Astrocyte of the spinal cord (primary cell): ENCODE measurements at places on chromosomes 7 and 10.

DNA sequence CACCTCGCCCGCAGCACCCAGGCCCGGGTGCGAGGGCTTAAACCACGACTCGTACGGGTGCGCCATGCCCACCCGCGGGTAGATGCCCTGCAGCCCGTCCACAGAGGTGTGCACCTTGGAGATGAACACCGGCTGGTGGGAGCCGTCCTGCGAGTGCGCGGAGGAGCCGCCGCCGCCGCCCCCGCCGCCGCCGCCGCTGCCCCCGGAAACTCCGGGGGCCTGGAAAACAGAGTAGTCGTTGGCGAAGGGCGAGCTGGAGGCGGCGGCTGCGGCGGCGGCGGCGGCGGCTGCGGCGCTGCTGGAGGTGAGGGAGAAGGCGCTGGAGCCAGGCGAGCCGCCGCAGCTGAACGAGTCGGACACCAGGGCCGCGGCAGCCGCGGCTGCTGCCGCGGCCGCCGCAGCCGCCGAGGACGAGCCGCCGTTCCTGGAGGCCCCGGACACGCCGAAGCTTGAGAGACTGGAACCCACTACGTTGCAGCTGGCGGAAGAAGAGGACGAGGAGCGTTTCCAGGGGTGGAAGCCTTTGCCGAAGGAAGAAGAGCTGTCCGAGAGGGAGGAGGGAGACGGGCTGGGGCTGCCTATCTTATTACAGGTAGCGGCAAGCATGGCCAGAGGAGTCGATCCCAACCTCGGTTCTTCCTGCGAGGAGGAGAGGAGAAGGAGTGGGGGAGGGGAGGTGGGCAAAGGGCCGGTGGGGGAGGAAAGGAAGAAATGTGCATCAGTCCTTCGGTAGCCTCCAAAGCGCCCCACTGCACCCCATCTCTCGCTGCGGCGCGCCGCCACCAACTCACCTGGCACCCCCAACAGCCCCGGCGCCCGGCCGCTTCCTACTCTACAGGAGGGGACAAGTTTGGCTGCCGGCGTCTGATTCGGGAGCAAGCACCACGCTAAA, 1.3 kb downstream of the SP8 start:
- DNase-seq: no peak

DNA sequence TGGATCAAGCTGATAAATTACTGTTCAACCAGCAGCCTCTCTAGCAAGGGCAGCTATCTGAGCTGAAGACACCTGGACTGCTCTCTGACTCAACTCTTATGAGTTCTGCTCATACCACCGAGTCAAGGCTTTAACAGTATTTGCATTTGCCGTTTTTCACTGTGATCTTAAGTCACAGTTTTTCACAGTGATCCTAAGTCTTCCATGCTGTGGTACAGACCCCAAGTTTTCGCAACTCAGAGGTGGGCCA, 31.3 kb downstream of the PIP4K2A start:
- DNase-seq: peak; percentile 41

GRCh38 chr7:97697396-97697795, 34.5 kb upstream of the TAC1 start:
- no peak for DNase-seq

- no peak for DNase-seq
These were observed 21.5 kb downstream of the ADARB2 start for GRCh38 chr10:1715821-1716220.

GRCh38 chr7:64463636-64464375, 99.1 kb downstream of the ZNF680 start:
- peak; percentile 47 for DNase-seq

DNA sequence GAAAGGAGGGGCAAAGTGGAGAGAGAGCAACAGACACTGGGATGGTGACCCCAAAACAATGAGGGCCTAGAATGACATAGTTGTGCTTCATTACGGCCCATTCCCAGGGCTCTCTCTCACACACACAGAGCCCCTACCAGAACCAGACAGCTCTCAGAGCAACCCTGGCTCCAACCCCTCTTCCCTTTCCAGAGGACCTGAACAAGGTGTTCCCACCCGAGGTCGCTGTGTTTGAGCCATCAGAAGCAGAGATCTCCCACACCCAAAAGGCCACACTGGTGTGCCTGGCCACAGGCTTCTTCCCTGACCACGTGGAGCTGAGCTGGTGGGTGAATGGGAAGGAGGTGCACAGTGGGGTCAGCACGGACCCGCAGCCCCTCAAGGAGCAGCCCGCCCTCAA, 20.7 kb downstream of the PRSS2 start:
- DNase-seq: no peak

DNA sequence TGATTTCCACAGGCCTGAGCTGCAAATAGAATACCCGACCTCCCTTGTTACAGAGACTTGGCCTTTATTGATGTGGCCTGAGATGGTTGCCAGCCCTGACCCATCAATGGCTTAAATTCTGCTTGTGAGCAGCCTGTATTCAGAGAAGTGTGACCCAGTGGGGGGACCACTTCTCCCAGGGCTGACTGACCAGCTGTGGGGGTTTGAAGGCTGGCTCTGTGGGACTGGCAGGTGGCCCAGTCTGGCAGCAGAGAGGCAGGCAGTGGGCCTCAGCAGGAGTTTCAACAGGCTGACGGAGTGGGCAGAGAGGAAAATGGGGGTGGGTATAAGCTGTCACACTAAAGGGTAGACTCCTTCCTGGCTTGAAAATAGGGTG, 12.2 kb upstream of the PPIF start:
- no peak for DNase-seq

GRCh38 chr7:11818281-11818680, 13.7 kb downstream of the THSD7A start:
- DNase-seq: no peak

DNA sequence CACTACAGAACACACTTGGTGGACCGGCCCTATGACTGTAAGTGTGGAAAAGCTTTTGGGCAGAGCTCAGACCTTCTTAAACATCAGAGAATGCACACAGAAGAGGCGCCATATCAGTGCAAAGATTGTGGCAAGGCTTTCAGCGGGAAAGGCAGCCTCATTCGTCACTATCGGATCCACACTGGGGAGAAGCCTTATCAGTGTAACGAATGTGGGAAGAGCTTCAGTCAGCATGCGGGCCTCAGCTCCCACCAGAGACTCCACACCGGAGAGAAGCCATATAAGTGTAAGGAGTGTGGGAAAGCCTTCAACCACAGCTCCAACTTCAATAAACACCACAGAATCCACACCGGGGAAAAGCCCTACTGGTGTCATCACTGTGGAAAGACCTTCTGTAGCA, 14.6 kb downstream of the ZSCAN21 start:
- DNase-seq: no peak

DNA sequence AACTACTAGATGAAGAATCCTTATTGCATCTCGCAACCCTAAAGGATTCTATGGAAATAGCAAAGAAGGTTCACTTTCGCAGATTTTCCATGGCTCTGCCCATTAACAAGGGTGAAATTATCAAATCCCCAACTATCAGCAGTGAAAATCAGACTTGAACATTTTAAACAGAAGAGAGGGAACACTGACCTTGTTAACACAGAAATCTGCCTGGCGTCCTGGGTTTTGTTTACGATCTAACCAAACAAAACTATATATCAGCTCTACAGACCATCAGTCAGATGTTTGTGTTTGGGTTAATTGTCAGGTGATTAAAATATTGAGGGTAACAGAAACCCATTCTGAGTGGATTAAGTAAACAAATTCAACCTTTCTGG, 1.9 kb downstream of the CTTNBP2 start:
- no peak for DNase-seq

DNA sequence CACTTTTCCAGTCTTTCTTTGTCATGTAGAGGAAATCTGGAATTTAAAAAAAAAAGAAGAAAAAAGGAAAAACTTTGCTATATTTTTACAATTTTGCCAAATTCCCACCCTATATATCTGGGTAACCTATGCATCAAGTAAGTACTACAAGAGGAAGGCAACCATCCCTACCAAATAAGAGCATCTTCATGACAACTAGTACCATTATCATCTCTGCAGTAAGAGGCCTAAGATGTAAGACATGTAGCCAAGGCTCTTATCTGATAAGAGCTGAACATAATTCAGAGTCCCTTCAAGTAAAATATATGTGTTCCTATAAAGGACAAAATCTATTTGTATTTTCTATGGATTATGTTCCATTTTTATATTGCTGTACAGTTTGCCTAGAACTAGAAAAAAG, 3.5 kb downstream of the THAP5 start:
- DNase-seq: no peak

DNA sequence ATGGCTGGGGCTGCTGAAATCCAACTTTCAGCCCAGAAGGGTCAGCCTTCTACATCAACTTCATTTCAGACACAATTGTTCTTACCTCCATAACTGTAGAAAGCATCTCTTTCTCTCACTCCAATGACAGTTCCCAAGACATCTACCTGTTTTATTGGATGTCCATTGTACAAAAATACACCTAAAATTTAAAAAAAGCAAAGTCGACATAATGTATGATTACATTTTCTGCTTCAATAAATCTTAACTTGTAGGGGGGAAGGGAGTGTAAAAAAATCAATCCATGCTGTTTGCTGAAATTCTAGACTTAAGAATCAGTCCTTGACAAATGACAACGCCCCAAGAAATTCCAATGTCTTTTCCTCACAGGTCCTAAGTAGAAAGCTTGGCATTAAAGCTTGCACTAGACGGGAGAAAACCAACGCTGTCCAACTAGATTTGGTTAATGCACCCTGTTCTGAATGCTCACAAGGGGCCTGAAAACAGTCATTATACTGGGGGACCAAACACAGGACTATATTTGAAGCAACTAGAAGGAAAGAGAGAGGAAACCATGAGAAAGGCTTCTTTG, 7.5 kb downstream of the STN1 start:
- no peak for DNase-seq

DNA sequence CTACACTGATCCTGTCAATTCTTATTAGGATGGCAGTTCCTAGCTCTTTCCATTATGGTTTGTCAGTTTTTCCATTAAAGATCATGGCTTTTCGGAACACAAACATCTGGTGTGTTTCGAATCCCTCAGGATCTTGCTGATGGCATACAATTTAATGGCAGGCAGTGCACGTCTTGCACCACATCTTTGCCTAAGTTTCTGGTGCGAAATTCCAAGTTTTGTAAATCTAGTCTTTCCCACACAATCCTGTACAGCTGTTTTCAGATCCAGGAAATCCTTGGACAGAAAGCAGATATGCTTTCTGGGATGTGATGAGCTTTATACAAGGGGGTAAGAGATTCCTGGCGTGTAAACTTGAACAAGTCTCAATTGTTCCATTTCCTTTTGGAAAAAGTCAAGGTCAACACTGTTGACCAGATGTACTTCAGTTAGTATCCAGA, 224.3 kb upstream of the PHYHIPL start:
- DNase-seq: no peak

DNA sequence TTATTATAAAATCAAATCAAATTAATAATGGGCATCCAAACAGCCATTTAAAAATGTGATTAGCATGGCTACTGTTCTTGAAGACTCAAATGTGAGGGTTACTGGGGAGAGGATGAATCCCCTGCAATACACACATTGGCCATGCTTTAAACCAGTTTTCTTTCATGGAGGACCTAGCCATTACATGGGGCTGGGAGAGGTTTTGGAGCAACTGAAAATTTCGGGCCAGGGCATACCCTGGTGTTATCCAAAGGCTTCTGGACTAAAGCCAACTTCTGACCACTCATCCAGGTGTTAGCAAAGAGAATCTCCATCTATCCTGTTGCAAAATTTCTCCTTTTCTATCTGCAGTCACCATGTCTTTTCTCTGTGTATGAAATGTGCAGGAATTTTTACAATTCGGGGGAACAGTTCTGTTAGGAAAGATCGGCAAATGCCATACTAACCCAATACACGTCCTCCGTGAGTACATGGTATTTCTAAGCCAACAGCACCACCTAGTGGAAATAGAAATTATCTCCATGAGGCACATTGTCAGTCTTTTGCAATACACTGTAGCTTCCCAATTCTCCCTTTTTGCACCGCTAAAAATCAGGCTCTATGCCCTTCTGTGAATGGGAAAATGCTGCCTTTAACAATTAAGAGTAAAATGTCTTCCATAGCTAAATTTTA, 47.0 kb upstream of the ZNF107 start:
- DNase-seq: peak; percentile 37

DNA sequence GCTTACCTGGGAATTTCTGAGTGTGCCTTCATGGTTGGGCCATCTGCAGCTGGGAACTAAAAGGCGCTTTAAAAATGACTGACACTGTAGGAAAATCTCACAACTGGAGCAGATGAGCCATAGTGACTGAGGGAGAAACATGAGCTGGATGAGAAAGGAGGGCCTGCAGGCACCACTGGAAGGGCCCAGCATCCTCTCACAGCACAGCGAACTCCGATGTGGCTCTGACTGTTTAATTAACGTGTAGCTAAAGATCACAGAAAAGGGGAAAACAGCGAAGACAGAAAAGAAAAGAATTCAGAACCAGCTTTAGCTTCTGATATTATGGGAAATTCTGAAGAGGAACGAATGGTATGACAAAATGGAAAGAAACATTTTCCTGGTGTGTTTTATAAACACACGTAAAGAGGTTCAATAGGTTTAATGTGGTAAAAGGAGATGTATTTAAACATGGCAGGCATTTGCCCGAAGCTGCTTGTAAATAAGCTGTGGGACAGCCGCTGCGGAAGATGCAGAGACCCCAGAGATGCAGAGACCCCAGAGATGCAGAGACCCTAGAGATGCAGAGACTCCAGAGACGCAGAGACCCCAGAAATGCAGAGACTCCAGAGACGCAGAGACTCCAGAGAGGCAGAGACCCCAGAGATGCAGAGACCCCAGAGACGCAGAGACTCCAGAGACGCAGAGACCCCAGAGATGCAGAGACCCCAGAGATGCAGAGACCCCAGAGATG, 534.3 kb downstream of the PTPRN2 start:
- no peak for DNase-seq

GRCh38 chr7:135977742-135978066, 545 bp upstream of the MTPN start:
- no peak for DNase-seq

GRCh38 chr7:155961241-155962190, 149.3 kb upstream of the SHH start:
- DNase-seq: peak; percentile 77

GRCh38 chr7:85167636-85168035, 19.2 kb downstream of the SEMA3D start:
- no peak for DNase-seq

DNA sequence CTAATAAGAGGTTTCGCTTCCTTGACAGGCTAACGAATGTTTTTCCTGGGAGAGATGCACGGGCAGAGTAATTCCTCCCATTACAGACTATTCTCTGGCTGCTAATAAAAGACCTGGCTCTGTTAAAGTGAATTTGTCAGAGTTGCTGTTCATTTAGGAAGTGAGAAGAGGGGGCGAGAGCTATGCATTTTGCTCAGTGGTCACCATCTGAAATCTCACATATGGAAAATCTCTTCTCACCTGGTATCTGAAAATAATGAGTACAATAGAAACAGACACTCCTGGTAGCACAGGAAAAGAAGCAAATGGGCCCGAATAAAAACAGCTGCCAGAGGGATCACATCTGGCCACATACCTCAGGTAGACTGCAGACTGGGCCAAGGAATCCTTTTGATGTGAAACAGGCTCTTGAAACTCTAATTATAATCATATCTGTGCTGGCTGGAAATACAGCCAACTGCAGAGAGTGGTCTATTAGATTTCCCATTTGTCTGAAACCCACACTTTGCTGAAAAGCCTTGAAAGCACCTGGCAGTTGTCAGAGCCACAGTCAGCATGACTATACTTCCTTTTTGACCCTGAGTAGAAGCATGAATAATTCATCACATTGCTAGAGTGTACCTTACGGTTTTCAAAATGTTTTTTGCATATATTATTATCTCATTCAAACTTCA, 33.6 kb downstream of the AOAH start:
- no peak for DNase-seq

GRCh38 chr10:110803239-110803749, 68.4 kb upstream of the PDCD4 start:
- DNase-seq: no peak

GRCh38 chr10:92575961-92576360, 2.1 kb upstream of the IDE start:
- peak; percentile 37 for DNase-seq

GRCh38 chr7:159007364-159007995, 137.2 kb downstream of the VIPR2 start:
- DNase-seq: no peak
